Fibroblast of lung (primary cell): ENCODE measurements at places on chromosomes 6 and 20. TPM values are rescaled to one million over a fixed set of nuclear protein-coding genes. Genes with fewer than 3 reads are reported as not detected.

PDE10A gene
- 0.18 and 0.19 TPM in 2 replicates for polyA plus RNA-seq

DLL1 gene
- polyA plus RNA-seq = 0.38 and 0.69 TPM in 2 replicates

TRIM31 gene
- polyA plus RNA-seq = not detected in 2 replicates

CUTA gene
- 264 and 347 TPM in 2 replicates for polyA plus RNA-seq

PROKR2 gene
- polyA plus RNA-seq = not detected in 2 replicates

PI3 gene
- not detected in 2 replicates for polyA plus RNA-seq

STX11 gene
- 4.1 and 6.6 TPM in 2 replicates for polyA plus RNA-seq

NT5E gene
- 217 and 324 TPM in 2 replicates for polyA plus RNA-seq

TREML2 gene
- polyA plus RNA-seq = not detected in 2 replicates
